ENCODE measurements at places on chromosomes 11 and 22. TPM values are rescaled to one million over a fixed set of nuclear protein-coding genes. Genes with fewer than 3 reads are reported as not detected.

GRCh38 chr11:45685964-45686537, 20.6 kb upstream of the CHST1 start:
- DNase-seq = no peak

ABCC8 gene
- 0.91 TPM for total RNA-seq

DNA sequence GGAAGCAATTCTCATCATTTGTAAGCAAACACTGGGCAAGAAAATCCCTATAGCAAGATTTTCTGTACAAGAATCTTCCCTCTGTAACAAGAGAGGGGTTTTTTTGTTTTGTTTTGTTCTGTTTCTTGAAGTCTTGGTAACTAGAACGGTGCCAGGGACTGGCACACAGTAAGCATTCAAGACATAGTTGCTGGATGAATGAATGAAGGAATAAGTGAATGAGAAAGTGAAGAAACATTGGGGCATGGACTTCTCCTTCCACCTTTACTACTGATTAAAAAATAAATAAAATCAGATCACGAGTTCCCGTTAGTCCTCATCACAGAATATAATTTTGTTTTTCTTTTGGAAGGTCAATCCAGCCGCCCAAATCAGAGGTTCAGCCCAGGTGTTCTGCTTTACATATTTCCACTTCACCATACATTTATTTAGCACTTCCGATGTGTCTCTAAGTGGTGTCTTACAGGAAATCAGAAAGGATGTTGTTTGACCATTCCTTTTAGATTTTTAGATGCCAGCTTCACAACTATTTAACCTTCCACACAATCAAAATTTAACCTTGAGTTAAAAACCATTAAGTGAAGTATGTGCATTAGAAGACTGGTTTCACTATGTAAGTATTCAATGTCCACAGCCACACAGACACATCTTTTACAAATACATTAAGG, 281.2 kb downstream of the CADM1 start:
- DNase-seq = no peak

DNA sequence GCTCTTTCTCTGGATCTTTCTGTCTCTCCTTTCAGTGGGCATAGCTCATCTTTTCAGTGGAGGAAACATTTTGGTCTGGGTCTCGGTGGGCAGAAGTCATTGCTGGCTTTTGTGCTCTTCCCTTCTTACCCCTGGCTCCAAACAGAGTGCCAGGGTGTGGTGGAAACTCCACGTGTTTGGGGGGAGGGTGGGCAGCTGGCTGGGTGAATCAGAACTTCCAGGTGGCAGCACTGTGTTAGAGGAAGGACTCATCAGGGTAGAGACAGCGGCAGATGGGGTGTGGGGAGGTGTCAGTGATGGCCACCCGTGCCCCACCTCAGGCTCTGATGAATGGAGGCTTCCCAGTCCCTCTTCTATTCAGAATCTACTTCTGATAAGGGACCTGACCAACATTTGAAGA, 114.0 kb downstream of the GRIK4 start:
- no peak for DNase-seq

GRCh38 chr22:39024519-39025308, 3.8 kb downstream of the APOBEC3D start:
- DNase-seq = no peak

DNA sequence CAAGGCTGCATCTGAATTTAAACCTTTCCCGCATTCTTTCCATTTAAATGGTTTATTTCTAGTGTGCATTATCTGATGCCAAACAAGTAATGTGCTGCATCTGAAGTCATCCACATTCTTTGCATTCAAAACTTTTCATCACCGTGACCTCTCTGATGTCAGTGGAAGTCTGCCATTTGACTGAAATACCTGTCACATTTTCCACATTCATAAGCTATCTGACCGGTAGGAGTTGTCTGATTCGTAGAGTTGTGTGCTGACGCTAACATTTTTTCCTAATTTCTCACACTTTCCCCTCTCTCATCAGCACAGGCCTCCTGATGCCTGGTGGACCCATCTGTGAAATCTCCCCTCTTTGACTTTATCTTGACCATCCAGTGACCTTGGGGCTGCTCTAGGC, 79.9 kb upstream of the BARX2 start:
- no peak for DNase-seq

THRSP gene
- total RNA-seq = 2.6 TPM

DNA sequence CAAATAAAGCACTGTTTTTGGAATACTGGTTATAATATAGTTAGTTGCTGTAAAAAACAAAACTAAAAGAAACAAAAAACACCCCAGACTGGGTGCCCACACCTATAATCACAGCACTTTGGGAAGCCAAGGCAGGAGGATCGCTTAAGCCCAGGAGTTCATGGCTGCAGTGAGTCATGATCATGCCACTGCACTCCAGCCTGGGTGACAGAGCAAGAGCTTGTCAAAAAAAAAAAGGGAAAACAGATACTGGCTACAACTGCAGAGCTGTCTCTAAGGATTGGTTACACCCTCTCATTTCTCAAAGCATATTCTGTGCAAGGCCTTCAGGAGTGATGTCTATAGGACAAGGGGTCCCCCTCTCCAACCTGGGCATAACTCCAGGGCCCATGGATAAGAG, 14.6 kb upstream of the STK33 start:
- DNase-seq = no peak

TMEM123 gene
- 63.0 TPM for total RNA-seq

DNA sequence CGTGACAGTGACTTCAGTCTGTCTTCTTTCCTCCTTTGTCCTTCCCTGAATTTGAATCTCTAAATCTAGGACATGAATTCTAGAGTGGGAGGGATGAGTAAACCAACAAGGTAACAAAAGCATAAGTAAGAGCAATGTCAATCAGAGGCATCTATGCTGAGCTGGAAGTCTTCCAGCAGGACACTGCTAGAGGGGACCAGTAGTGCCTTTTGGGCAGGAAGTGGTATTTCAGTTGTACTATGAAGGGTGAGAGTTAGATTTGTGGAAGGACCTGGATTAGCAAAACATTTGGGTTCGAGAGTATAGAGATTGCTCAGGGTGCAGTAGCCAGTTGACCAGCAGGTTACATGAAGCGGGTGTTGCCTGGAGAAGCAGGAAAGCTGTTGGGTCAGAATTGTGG, 40.3 kb downstream of the MEI1 start:
- DNase-seq = no peak

Measured in Right ventricle myocardium superior (tissue), 1 donor.